ENCODE measurements at places on chromosomes 12 and 14. TPM values are rescaled to one million over a fixed set of nuclear protein-coding genes. Genes with fewer than 3 reads are reported as not detected.

The LRRC74A gene
- not detected for total RNA-seq

GRCh38 chr12:48005001-48005749, 899 bp upstream of the COL2A1 start:
- DNase-seq, result no peak

The GTF2H3 gene
- total RNA-seq, result 24.2 TPM

The LYZ gene
- total RNA-seq, result 8.5 TPM

The RDH5 gene
- total RNA-seq, result 38.1 TPM

DNA sequence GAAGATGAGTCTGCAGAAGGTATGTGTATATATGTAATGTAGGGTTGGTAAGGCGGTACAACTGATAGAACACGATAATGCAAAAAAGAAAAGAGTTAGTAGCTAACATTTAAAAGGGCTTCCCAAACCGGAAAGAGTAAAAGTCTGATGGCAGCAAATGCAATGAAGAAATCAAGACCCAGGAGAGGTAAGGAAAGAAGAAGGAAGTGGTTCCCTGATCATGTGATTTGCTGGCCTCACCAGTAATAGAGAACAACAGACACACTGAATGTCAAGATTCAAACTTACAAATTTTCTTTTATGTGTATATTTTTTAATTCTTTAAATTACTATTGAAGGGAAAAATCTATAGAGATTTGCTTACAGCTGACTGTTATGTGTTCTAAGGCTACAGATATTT, 18.4 kb downstream of the ZFC3H1 start:
- peak; percentile 22 for DNase-seq

DNA sequence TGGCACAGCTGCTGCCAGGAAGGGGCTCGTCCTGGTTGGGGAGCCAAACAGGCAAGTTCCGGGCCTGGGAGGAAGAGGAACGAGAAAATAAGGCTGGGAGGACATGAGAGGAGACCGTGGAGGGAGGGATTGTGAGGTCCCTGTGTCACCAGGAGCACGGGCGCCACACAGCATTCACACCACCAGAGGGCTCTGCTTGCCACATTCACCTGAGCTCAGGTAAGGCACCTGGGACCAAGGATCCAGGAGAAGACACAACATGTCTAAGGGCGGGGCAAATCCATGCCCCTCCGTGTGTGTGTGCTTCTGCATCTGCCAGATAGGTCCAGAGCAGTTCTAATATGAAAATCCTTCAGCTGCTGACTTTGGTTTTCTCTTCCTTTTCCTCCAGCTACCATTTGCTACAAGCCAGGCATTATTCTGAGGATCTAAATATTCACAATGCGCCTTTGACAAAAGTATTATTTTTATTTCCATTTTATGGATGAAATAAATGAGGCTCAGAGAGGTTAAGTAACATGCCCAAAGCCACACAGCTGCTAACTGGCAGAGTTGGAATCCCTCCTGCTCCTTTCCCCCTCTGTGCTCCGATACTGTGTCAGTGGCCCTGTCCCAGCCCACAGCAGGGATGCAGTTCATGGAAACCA, 14.6 kb downstream of the RAPGEF3 start:
- peak; percentile 65 for DNase-seq

The RHEBL1 gene
- total RNA-seq, result 3.0 TPM

GRCh38 chr12:3974883-3975282, 101.7 kb upstream of the PARP11 start:
- peak; percentile 53 for DNase-seq

DNA sequence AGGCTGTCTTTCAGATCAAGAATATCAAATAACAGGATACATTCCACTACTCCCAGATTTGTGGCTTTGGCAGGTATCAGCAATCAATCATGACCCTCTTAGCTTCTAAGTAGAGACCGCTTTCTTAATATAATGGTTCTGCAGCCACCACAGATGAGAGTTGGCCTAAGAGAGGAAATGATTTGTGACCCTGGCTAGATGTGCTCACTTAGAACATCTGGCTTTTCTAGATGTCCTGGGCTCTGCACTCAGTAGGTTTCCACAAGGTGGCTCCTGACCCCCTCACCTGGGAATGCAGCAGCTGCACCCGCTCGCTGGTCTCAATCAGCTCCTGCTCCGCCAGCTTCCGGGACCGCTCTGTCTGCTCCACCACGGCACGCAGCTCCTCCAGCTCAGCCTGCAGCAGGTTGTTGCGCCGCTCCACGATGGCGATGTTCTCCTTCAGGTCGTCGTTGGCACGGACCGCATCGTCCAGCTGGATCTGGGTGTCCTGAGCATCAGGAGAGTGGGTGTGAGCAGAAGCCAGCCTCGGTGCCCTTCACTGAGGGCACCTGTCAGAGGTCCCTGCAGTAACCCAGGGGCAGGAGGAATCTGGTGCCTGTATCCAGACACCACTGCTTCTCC, 8.9 kb downstream of the CMTM5 start:
- DNase-seq, result no peak

DNA sequence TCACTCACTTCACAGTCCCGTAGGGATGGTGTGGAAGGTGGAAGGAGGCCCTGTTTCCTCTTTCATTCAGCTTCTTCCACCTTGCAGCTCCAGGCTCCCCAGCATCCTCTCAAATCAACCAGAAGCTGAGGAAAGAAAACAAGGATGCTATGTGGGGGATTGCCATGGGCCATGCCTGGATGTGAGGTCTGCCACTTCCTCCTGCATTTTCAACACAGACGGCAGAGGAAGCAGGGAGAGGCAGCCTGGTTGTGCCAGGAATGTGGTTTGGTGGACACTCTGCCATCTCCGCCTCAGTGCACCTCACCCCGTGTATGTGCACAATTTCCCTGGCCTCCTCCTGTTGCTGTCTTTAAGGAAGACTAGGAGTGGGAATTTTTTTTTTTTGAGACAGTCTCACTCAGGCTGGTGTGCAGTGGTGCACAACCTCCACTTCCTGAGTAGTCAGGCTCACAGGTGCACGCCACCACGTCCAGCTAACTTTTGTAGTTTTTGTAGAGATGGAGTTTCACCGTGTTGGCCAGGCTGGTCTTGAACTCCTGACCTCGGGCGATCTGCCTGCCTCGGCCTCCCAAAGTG, 99.2 kb downstream of the SLC15A4 start:
- no peak for DNase-seq

DNA sequence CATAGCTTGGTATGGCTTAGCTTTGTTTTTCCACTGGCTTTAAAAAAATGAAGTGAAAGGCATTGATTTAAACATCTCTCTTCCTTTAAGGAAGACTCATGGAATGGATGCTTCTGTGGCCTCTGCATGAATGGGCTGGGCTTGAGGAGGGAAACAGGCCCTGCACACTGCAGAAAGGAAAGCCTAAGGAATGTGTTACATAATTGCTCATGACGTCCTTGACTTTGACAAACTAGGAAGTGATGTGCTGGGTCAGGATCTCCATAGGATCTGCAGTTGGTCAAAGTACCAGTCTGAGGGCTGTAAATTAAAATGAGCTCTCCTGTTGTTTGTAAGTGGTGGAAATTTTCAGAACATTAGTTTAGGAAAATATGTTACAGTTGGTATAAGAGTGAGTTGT, 12.7 kb downstream of the SAMD4A start:
- no peak for DNase-seq

- DNase-seq, result no peak
These were observed 16.3 kb downstream of the LUM start for GRCh38 chr12:91094957-91095356.

DNA sequence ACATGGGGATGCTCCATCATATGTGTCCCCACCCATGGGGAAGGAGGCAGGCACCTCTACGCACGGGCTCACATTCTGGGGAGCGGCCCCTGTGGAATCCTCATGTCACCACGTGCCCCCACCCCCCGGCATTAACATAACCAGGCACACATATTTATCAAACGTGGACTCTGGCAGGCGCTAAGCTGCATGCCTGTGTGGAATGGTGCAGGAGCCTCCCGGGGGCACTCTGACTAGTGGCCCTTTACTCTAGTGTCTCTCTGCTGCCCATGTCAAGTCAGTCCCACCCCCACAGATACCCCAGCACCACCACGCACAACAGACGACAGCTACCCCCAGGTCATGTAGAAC, 66.1 kb downstream of the CCDC88C start:
- DNase-seq, result no peak

GRCh38 chr14:104657563-104658324, 31.7 kb upstream of the INF2 start:
- DNase-seq, result peak; percentile 91

GRCh38 chr14:106378191-106378590, 851.8 kb downstream of the TMEM121 start:
- peak; percentile 59 for DNase-seq

DNA sequence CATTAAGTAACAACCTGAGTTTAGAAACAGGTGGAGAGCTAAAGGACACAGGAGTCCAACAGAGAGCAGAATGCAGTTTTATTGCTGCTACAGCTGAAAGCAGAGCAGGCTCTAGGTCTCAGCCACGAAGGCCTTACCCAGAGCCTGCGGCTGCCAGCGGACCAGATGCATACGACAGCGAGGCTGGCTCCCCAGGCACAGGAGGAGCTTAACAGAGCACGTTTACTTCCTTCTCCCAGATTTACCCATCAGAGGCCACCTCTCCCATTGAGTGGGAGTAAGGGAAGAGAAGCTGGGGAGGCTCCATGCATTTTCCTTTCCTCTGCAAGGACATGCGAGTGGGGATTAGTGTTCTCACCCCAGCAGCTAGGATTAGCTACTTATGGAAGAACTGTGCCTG, 22.6 kb downstream of the DYNC1H1 start:
- no peak for DNase-seq

DNA sequence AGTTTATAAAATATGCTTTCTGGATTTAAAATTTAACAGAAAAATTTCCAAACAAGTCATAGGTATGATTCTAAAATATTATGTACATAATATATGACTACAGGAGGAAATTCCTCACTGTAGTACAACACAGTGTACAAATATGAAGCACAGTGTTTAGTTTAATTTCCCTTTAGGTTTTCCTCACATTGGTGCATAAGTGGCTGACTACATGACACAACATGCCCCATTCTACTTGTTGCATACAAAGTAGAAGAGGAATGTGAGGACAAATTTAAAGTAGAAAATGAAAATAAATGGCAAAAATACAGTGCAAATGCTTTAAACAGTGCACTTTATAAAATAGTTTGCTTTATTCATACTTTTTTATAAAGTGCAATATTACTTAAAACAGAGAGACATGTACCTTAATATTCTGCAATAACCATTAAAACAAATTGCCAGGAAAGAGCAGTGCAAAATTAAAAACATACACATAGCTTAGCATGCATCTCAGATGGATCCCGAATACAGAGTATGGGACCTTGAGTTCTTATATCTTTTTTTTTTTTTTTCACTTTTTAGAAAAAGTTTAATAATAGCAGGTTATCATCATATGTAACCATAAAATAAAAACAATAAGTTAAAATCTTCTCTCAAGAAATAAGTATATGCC, 54.8 kb upstream of the TTC7B start:
- DNase-seq, result no peak

GRCh38 chr12:48818831-48819590, 715 bp downstream of the CACNB3 start:
- peak; percentile 52 for DNase-seq

GRCh38 chr14:91484186-91484585, 25.9 kb downstream of the PPP4R3A start:
- peak; percentile 41 for DNase-seq

- DNase-seq, result no peak
These were observed 316.2 kb downstream of the EGLN3 start for GRCh38 chr14:33634631-33635030.

The GPATCH2L gene
- 97.8 TPM for total RNA-seq

DNA sequence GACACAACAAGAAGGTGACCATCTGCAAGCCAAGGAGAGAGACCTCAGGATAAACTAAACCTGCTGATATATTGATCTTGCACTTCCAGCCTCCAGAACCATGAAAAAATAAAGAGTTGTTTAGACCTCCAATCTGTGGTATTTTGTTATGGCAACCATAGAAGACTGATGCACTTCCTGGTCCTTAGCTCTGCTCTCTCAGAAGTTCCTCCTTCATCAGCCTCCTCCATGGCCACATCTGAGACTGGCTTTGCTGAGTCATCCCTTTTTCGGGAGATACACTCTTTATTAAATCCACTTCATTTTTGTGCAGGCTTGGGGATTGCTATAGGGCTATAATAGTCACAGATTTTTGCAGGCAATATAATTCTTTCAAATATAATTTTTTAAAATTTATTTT, 89.6 kb upstream of the ATF7IP start:
- DNase-seq, result no peak

The SLC10A1 gene
- not detected for total RNA-seq

- DNase-seq, result no peak
These were observed 133.1 kb upstream of the NUDT4 start for GRCh38 chr12:93244514-93245077.

The CHD8 gene
- total RNA-seq, result 157 TPM

The RDH12 gene
- total RNA-seq, result not detected

GRCh38 chr12:25692115-25693035, 139.3 kb upstream of the LMNTD1 start:
- no peak for DNase-seq

GRCh38 chr12:116087399-116087798, 190.1 kb downstream of the MED13L start:
- DNase-seq, result no peak

DNA sequence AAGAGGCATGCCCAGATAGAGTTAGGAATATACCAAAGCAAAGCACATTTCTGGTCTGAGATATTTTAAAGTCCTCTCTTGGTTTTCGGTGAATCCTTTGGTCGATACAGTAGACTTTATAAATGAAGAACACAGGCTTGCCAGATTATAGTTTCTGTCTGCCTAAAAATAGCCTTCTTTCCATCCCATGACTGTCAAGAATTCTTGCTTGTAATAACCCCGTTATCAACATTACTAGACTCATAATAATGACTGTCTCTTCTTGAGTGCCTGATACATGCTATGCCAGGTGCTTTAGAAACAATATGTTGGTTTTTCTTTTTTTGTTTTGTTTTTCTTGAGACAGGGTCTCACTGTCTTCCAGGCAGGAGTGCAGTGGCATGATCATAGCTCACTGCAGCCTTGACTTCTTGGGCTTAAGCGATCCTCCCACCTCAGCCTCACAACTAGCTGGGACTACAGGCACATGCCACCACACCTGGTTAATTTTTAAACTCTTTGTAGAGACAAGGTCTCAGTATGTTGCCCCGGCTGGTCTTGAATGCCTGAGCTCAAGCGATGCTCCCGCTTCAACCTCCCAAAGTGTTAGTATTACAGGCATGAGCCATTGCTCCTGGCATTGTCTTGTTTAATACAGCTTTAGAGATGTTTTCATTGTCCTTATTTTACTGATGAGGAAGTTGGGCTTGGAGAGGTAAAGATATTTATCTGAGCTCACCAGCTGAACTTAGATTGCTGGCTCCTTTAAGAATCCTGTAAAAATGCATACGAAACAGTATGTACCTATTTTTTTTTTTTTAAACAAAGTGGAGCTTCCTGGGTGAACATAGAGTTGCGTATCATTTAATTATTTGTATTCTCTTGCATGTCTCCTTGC, 30.4 kb downstream of the CHST11 start:
- no peak for DNase-seq

The MYL2 gene
- 0.39 TPM for total RNA-seq

The IL22 gene
- not detected for total RNA-seq

- no peak for DNase-seq
These were observed 18.8 kb downstream of the CEP170B start for GRCh38 chr14:104883681-104884361.

GRCh38 chr14:72699852-72700257, 194.0 kb downstream of the DPF3 start:
- peak; percentile 22 for DNase-seq
